GM19239 (cell line): ENCODE measurements at places on chromosomes 1 and 21.

DNA sequence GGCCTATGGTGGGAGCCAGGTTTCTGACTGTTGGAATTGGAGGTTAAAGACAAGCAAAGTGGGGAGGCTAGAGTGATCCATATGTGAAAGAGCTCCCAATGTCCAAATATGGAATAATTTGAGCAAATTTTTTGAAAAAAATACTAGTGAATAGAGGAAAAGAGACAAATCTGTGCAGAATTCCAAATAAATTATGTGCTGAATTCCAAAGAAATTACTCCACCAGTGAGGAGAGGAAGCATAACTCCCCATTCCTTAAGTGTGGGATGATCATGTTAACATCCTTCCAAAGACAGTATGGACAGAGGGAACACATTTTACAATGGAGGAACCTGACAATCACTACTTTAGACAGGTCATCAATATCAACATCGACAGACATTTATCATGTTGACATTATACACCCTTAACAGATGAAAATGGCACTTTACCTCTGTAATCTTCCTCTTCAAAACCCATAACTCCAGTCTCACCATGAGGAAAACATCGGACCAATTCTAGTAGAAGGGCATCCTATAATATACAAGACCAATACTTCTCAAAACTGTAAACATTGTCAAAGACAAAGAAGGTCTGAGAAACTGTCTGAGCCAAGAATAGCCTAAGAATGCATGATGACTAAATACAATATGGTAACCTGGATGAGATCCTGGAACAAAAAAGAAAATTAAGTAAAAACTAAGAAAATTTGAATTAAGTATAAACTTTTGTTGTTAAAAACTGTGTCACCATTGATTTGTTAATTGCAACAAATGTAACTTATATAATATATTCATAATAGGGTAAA, 71.5 kb upstream of the RGS4 start:
- DNase-seq: no peak

DNA sequence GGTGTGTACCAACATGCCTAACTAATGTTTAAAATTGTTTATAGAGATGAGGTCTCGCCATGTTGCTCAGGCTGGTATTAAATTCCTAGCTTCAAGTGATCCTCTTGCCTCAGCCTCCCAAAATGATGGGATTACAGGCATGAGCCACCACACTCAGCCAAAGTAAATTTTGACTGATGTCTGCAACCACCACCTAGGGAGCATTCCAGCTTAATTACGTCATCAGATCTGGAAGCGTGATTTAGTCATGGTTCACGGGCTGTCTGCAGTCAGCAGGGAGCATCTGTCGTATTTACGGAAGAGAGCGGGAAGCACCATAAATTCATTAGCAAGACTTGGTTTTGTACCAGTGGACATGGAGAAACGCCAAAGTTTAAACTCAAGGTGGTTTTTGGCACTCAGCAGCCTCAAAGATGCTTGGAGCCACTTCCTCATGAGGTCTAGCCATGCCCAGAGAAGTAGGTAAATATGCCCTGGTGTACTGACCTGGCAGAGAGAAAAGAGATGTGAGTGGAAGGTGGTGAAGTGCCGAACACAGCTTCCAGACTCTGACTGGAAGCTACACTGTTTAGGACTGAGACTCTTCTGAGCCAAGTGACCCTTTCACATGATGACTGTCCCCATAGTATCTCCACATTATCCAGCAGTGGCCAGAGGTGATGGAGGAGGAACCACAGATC, 60.8 kb upstream of the SLC35F3 start:
- no peak for DNase-seq

DNA sequence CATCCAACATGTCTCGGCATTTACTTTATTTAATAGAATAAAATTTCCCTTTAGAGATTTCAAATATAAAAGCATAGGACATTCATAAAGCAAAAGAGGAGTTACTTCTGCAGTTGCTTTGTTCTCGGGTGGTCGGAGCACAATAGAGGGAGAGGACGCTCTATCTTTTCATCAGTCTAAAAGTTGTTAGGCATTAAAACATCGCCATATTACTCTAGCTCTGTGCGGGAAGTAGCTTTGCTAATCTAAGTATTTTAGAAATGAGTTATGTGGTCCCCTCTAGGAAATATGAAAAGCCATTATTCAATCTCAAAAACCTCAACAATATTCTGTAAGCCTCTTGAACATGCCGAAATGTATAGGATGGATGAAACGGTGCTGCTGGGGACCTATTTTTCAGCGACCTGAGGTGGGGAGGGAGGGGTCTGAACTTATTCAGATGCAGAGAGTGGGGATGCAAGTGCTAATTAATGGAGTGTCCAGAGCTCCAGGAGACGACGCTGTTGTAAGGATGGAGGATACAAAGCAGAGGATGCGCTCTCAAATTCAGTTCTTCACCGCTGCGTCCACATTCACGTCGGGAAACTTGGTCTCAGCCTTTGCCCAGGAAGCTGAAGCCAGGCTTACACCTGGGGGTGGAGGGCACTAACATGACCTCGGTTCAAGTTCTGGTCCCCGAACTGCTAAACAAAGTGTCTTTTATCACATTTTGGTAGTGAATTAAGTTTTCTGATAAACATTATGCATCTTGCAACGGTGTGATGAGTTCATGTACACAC, 6.3 kb downstream of the CDKN2C start:
- DNase-seq: no peak

GRCh38 chr1:26583646-26584485, 54.3 kb downstream of the RPS6KA1 start:
- DNase-seq: no peak

- peak; percentile 7 for DNase-seq
These were observed 29.4 kb downstream of the VAV3 start for GRCh38 chr1:107935396-107936064.

DNA sequence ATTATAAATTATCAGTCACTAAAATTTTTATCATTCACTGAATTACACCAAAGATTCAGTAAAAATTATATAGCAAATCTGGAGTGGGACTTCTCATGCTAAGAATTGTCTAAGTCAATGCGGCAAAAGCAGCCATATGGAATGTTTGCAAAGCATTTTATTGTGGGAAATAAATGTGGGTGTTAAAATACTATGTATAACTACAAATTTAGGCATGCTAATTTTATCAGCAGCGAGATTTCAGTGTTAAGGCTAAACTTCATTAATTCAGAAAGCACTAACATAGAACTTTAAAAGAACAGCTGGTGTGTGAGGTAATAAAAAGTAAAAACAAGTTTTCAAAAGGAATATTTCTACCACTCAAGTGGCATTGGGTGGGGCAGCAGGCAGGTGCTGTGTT, 21.4 kb downstream of the COLGALT2 start:
- DNase-seq: no peak

DNA sequence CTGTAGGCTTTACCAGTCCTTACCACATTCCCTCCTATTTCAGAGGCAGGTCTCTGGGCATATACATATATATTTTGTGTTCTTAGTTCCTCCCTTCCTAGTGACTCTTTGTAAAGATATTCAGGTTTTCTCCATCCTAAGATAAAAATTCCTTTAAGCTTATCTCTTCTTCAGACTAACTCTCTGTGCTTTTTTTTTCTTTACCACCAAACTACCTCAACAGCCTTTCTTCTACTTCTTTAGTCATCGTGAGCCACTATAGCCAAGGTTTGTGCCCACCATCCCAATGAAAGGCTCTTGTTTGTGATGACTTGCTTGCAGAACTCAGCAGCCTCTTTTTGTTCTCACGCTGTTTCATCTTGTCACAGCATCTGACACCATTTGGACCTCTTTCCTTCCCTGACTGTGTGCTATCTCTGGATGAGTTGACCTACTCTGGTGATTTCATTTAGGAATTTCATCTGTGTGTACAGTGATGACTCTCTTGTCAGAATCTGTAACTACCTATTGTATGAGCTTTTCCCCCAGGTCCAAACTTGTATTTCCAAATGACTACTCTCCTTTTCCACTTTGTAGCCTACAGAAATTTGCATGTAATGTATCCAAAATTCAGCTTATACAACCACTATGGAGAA, 59.0 kb upstream of the MACF1 start:
- DNase-seq: no peak

GRCh38 chr1:108665771-108666170, 4.9 kb upstream of the HENMT1 start:
- no peak for DNase-seq

DNA sequence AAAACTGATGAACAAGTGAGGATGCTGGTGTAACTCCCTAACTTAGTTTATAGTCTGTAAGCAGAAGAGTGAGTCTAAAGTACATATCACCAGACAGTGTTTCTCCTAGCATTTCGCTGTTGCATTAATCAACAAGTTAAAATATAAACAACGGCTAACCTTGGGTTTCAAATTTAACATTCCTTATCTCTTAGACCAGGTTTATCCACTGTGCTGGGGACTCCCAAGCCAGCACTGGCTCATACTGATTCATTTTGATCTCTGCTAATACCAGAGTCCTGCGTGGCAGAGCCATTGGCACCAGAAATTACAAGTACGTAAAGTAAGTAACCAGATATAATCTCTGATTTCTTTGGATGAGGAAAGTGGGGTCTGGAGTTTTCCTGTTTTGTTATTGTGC, at the start of gene FMO1:
FMO1 (plus strand) TSS at position 193 of the 400 bp plus-strand sequence. CDS start 9,594 bp downstream, outside the sequence.
- no peak for DNase-seq

GRCh38 chr1:185804206-185804605, 70.0 kb downstream of the HMCN1 start:
- DNase-seq: no peak

DNA sequence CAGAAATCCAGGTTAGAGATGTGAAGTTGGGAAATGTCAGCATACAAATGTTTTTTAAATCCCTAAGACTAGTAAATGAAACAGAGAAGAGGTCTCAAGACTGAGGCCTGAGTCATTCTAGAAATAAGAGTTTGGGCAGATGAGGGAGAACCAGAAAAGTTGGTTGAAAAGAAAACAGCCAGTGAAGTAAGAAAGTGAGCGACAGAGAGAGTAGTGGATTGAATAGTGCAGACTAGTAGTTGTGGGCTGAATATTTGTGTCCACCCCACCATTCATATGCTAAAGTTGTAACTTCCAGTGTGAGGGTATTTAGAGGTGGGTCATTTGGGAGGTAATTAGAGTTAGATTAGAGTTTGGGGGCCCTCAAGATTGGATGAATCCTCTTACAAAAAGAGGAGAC, 889.2 kb downstream of the TTLL7 start:
- no peak for DNase-seq

GRCh38 chr1:3671371-3672180, 19.3 kb downstream of the TP73 start:
- no peak for DNase-seq

- no peak for DNase-seq
These were observed 2.0 kb upstream of the CAMTA1 start for GRCh38 chr1:6783221-6783620.

DNA sequence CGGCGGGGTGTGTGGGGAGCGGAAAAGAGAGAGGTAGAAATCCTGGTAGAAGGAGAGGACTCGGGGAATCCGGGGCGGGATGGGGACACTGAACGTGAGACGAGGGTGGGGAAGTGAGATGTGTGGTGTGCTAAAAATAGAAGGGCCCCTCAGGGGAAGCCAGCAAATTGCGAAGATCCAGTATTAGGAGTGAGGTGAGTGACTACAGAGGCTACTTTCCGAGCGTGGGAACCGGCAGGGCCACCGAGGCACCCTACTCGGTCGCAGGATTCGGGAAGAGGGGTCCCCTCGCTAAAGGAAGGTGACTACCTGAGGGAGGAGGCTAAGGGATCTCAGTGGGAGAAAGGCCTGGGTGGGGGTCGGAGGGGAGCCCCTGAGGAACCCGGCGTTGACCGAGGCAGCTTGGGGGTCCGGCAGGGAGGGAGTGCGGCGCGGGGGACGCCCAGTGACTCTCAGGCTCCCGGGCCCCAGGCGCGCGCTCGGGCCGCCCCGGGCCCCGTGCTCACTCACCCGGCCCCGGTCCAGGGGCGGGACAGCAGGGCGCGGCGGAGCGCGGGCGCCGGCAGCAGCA, 318 bp downstream of the ALDH4A1 start:
- DNase-seq: no peak

GRCh38 chr1:45375104-45376090, 35.2 kb upstream of the MUTYH start:
- no peak for DNase-seq

- no peak for DNase-seq
These were observed 96.2 kb downstream of the DPYD start for GRCh38 chr1:97824624-97825023.

- no peak for DNase-seq
These were observed 72.9 kb downstream of the SETD4 start for GRCh38 chr21:35987475-35987874.

DNA sequence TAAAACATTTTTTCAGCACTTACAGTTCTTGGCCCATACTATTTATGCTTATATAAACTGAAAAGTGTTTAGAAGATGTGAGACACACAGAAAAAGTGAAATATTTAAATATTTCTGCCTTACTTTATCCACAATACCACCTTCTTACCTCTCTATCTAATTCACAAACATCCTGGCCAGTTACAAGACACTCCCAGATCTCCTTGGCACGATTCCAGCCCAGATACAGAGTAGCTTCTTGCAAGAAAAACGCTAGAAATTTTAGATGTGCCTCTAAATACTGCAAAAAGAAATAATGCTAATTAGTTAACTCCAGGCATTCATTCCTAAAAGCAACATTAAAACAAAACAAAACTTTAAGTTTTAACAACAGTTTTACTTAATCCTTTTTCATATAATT, 68.4 kb downstream of the USP24 start:
- no peak for DNase-seq

GRCh38 chr1:23149114-23149513, 19.5 kb downstream of the LUZP1 start:
- peak; percentile 34 for DNase-seq

- no peak for DNase-seq
These were observed 12.6 kb upstream of the CHI3L2 start for GRCh38 chr1:111214884-111215283.

DNA sequence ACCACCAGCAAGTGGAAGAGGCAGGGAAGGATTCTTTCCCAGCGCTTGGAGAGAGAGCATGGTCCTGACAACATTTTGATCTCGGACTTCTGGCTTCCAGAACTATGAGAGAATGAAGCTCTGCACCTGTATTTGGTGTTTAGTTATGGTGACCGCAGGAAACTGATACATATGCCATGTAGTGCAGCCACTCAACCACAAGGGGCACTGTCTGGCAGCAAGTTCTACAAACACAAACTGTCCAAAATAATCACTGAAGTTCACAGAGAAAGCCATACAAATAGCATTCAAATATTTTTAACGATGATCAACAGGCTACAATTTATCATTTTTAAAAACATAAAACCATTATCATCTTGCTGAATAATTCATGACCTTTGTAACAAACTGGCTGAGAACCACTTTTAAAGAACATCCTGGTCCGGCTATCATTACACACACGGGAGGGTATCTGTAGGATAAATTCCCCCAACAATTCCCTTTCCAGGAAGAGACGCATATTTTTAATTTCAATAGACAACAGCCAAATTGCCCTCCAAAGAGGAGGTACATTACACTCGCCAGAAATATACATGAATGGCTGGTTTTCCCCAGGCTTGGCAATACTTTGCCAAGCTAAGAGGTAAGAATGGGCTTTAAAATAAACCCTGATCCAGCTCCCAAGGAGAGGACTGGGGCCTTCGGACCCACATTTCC, 9.2 kb upstream of the CBR3 start:
- no peak for DNase-seq

GRCh38 chr1:232589812-232590743, 39.9 kb downstream of the SIPA1L2 start:
- DNase-seq: no peak
